ENCODE measurements at places on chromosomes 7 and 10.

GRCh38 chr7:55903985-55904759, 16.9 kb downstream of the ZNF713 start:
- DNase-seq = no peak

DNA sequence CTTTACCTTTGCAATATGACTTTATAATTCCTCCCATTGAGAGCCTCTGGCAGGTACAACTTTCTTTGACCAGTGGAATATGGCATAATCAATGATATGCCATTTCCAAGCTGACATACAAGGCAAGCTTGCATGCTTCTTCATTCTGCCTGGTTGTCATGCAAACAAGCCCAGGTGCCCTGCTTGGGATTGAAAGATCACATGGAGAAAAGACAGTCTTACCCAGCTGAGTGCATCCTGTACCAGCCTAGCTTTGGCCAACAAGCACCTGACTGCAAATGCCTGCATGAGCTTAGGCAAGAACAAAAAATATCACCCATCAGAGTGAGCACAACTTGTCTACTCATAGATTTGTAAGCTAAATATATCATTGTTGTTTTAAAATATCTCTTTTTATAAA, 82.9 kb upstream of the KCND2 start:
- DNase-seq = no peak

DNA sequence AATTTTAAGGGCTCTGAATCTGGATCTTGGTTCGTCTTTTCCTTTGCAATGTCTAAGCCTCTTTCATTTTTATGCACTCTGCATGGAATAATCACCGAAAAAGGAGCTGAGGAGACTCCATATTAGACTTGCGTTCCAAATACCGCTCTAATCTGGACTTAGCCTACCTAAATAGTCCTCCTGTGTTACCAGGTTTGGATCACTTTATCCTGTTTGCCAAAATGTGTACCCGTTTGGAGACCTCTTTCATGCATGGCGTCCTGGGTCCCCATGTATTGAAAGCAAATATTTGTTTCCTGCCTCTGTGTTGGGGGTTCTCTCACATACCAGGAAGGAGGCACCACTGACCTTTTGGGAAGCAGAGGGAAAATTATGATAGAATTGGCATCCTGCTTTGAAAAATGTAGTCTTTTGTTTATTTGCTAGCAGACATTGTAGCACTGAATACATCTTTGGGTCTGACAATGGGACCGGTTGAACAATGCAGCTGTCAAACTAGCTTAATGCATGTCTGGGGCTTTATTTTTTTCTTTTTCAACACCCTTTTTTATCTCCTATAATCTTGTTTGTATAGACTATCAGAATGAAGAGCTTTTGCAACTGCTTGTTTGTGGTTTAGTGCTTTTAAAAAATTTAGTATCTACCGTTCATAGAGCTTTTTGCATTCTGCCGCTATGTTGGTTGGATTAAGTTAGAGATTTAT, 11.8 kb upstream of the CELF2 start:
- no peak for DNase-seq

GRCh38 chr10:99765672-99766301, 16.7 kb upstream of the ABCC2 start:
- DNase-seq = no peak

- DNase-seq = no peak
Measured at GRCh38 chr10:29681676-29682448, 47.1 kb upstream of the SVIL start.

DNA sequence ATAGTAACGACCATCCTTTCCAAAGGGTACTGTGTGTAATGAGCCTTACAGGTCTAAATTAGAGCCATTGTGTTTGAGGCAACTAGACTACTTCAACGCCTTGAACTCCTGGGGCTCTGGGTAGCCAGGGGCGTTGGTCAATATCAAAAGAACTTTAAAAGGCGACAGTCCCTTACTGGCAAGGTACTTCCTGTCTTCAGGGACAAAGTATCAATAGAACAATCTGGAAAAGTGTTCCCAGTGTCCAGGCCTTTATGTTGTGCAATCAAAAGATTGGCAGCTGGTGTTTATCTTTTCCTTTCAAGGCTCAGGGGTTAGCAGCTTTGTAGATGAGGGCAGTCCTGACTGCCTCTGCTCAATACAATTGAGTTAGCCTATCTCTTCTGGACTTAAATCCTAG, 284.3 kb downstream of the PARD3 start:
- no peak for DNase-seq

DNA sequence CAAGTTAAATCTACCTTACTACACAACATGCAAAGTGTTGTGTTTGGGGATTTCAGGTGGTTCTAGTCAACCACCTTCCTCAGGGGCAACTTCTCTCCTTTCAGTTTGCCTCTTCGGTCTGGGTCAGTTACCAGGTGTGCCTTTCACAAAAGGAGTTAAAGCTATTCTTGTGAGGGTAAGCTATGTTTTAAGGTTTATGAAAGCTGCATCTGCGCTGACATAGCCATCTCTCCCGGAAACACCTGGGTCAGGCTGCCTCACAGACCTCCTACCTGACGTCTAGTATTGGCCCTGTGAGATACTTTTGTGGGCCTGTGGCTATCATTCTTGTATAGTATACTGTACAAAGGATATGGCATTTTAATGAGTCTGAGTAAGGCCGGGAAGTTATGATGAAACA, 67.7 kb upstream of the ITGA8 start:
- no peak for DNase-seq

DNA sequence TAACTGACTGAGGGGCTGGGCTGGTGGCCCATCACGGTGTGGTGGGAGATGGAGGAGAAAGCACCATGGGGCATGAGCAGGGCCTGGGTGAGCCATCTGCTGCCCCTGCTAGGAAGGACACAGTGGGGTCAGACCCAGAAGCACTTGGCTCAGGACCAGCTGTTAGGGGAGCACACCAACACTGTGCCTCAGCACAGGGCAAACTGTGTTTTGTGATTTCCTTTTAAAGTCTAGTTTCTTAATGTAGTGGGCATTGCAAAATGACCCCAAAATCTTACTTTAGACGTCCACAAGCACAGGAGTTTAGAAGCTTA, 41.2 kb downstream of the NCAPG2 start:
- DNase-seq = no peak

GRCh38 chr10:101588879-101589278, 758 bp downstream of the DPCD start:
- no peak for DNase-seq

DNA sequence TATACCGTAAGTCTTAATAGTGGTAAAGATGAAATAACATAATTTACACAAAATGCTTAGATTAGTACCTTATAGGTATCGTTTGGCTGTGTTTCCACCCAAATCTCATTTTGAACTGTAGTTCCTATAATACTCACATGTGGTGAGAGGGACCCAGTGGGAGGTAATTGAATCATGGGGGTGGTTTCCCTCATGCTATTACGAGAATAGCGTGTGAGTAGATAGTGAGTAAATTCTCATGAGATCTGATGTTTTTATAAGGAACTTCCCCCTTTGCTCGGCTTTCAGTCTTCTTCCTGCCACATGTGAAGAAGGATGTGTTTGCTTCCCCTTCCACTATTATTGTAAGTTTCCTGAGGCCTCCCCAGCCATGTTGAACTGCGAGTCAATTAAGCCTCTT, 426.3 kb upstream of the POT1 start:
- DNase-seq = no peak

DNA sequence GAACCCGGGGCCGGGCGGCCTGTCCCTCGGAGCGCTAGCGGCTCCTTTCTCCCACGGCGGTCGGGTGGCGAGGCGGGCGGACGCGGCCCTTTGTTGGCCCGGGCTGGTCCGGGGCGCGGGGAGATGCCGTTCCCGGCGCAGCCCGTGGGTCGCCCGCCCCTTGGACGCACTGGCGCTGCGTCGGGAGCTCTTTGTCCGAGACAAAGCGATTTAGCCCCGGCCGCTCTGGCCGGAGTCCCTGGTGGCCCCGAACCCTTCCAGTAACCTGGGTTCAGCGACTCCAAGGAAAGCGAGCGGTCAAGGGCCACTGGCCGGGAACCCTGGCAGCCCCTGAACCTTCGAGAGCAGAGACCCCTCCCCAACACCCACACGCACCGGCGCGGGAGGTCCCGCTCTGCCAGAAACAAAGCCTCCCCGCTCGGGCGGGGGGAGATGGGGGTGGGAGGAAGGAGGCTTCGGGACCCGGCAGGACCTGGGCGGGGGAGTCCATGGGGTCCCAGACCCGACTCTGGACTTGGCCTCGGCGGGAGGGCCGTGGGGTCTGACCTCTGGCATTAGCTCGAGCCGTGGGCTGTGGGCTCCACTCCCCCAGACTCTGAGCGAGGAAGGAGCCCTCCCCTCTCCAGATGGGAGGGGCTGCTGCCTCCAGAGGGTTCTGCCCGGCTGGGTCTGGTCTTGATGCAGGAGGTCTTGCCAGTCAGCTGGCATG, 836 bp downstream of the DPYSL4 start:
- DNase-seq = no peak

- DNase-seq = no peak
Measured at GRCh38 chr10:116850058-116850611, 836 bp downstream of the ENO4 start.

GRCh38 chr10:20971901-20972300, 74.8 kb upstream of the NEBL start:
- no peak for DNase-seq

GRCh38 chr10:58456179-58456578, 56.5 kb upstream of the BICC1 start:
- no peak for DNase-seq

GRCh38 chr7:14676896-14677295, 225.7 kb downstream of the DGKB start:
- DNase-seq = no peak

DNA sequence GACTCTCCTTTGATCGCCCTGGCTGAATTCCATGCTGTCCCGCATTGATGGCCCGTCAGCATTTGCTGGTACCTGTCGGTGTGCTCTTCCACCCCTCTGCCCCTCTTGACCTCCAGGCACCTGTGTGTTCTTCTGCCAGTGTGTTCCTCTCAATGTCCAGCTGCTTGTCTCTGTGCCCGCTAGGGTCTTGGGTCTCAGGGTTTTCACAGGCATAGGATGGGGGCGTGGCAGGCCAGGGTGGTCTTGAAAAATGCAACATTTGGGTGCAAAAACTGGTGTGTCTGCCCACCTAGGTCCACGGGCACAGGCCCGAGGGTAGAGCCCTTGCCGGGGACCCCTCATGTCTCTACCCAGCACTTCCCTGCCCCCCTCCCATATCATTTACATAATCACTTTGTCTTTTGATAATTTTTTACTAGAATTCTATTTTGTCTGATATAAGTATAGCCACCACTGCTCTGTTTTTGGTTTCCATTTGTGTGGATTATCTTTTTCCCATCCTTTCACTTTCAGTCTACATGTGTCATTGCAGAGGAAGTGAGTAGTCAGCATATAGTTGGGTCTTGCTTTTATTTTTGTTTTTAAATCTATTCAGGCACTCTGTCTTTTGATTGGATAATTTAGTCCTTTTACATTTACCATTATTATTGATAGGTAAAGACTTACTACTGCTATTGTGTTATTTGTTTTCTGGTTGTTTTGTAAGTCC, 46.6 kb upstream of the ADRA2A start:
- DNase-seq = no peak

GRCh38 chr7:4052130-4052529, 630.0 kb upstream of the FOXK1 start:
- DNase-seq = no peak

DNA sequence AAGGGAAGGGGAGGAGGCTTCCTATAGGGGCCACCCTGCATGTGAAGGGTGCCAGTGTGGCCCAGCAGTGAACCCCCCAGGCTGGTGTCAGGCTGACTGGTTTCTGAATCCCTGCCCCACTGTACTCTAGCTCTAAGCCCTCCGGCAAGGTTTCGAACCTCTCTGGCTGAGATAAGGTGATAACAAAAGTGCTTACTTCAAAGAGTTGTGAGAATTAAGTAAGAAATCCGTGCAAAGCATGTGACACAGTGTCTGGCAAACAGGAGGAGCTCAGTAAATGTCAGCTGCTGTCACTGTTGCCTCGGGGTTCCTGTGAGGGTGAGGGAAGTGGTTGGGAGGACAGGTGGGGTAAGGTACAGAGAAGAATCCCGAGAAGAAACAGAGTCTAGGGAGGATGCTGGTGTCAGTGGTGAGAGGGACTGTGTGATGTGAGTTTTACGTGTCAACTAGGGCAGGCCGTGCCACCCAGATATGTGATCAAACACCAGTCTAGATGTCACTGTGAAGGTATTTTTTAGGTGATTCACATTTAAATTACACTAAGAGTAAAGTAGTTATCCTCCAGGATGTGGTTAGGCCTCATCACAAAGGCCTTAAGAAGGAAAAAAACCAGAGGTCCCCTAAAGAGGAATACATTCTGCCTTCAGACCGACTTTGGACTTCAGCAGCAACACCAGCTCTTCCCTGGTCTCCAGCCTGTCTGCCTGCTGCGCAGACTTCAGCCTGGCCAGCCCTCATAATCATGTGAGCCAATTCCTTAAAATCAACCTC, 64.4 kb downstream of the BPGM start:
- DNase-seq = peak; percentile 8

GRCh38 chr10:78301891-78302738, 268.5 kb downstream of the RPS24 start:
- DNase-seq = no peak

DNA sequence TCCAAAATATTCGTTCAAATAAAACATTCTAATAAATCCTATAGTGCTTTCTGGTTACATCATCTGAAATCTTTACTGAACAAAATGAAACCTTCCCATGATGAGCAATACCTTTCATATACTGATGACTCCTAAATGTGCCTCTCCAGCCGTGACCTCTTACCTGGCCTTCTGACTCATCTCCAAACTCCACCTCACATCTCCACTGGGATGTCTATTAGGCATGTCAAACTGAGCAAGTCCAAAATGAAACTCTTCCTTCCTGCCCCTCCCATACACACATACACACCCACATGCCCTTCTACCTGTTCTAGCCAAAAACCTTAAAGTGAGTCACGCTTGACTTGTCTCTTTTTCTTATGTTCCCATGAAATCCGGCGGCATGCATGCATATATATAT, 22.9 kb downstream of the GSAP start:
- DNase-seq = no peak

DNA sequence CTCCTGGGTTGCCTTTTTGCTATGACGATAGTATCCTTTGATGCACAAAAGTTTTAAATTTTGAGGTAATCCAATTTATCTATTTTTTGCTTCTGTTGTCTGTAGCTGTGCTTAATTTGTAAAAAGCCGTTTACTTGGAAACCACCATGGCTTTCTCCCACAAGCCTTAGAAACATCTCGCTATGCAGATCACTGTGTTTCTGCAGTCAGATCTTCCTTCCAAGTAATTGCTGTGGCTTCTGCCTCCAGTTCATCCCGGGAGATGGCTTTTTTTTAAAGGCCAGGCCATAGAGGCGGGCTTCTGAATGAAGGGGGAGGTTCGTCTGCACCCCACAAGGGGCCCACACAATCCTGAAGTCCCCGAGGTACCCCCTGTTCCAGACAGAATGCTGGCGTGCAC, 48.3 kb upstream of the OCM2 start:
- no peak for DNase-seq

Measured in stimulated activated CD4-positive, alpha-beta T cell treated with anti-CD3 and anti-CD28 coated beads, TNF-alpha, amount 100 ng/mL, for 4 hours (primary cell).